Activated effector memory CD4-positive, alpha-beta T cell treated with Interleukin-2 at 50 U/mL for 16 hours (primary cell): ENCODE measurements at places on chromosomes 13 and 19.

- no peak for DNase-seq
Measured at GRCh38 chr19:29837448-29837981, 25.7 kb downstream of the CCNE1 start.

- DNase-seq = no peak
Measured at GRCh38 chr13:50589651-50590054, 253.8 kb downstream of the DLEU7 start.

DNA sequence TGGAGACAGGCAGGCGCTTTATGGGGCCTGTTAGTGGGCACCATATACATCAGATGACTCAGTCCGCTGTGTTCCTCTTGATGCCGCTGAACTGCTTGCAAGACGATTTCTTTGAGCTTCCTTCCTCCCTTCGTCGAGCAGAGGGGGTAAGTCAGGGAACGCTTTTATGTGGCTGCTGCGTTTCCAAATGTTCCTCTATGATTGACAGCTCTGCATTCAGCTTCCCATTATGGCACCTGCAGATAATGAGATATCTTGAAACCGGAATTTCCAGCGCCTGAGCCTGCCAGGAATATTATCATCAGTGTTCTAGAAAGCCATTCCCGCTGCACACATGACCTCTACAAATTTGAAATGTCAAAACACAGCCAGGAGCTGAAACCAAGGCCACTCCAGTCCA is 257.0 kb downstream of the TSHZ3 start:
- DNase-seq = no peak

DNA sequence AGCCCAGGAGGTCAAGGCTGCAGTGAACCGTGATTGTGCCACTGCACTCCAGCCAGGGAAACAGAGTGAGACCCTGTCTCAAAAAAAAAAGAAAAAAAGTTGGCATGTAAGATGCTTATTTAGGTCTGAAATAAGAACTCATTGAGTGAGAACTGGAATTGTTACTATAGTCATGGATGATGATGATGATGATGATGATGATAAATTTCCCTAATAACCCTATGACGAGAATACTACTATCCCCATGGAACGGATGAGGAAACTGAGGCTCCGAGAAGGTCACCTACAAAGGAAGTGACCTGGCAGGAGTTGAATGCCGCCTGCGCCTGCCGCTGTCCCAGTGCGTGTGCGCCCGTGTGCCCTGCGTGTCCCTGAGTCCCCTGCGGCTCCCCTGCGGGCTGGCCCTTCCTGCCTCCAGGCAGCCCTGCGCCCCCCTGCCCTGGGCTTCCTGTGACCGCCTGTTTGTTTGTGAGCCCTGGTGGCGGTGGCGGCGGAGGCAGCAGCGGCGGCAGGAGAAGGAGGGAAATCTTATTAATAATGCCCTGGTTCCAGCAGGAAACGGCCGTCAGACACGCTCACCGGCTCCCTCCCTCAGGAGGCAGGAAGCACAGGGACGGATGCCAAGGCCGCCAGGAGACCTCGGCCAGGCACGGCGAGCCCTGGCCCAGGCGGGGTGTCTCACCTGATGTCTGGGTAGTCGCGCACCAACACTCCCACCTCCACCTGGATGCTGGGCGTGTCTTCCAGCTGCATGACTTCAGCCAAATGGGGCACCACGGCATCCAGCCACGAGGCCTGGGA is 29.6 kb downstream of the EXOC3L2 start:
- DNase-seq = no peak
